Karpas-422 (cell line): ENCODE measurements at places on chromosomes 6 and 20.

GRCh38 chr6:79993012-79993910 lies 11.2 kb upstream of the TTK start:
- H3K4me3 ChIP-seq, result no peak overlapping the region
- H3K4me1 ChIP-seq, result peaks cover 6% of the 10 kb centered on the region
- H3K36me3 ChIP-seq, result no peaks in the 10 kb centered on the region
- DNase-seq, result no peak
- no peaks in the 10 kb centered on the region for H3K27me3 ChIP-seq

GRCh38 chr6:47301441-47301840 lies 8.3 kb downstream of the TNFRSF21 start:
- no peaks in the 10 kb centered on the region for H3K4me1 ChIP-seq
- H3K27me3 ChIP-seq, result no peaks in the 10 kb centered on the region
- no peaks in the 10 kb centered on the region for H3K36me3 ChIP-seq
- no peak overlapping the region for H3K27ac ChIP-seq

DNA sequence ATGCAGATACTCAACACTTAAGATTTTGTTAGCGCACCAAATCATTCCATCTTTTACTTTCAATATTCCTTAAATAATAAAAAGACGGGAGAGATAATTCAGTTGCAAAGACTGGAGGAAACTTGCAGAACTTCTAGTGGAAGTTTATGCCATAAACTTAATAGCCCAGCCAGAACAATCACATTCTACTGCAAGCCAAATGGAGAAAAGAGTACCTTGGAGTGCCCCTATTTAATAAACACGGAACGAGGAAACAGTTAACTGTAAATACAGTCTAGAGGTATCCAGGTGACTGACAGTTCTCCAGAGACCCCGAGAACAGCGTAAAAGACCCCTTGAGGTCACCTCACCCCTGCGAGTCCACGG lies 635 bp downstream of the SLC35B3 start:
- peak overlapping the region; percentile 54 for H3K27ac ChIP-seq
- no peaks in the 10 kb centered on the region for H3K27me3 ChIP-seq
- peaks cover 28% of the 10 kb centered on the region for H3K4me1 ChIP-seq
- peaks cover 12% of the 10 kb centered on the region for H3K36me3 ChIP-seq
- DNase-seq, result no peak
- H3K4me3 ChIP-seq, result peak overlapping the region; percentile 84

GRCh38 chr6:149950423-149950822 lies 8.6 kb downstream of the ULBP2 start:
- no peak overlapping the region for H3K4me3 ChIP-seq
- no peak overlapping the region for H3K27ac ChIP-seq
- H3K27me3 ChIP-seq, result no peaks in the 10 kb centered on the region
- DNase-seq, result no peak
- no peaks in the 10 kb centered on the region for H3K36me3 ChIP-seq
- no peaks in the 10 kb centered on the region for H3K4me1 ChIP-seq

GRCh38 chr6:49233483-49233882 lies 229.6 kb downstream of the MMUT start:
- no peak overlapping the region for H3K27ac ChIP-seq
- no peak overlapping the region for H3K4me3 ChIP-seq
- H3K36me3 ChIP-seq, result no peaks in the 10 kb centered on the region
- DNase-seq, result no peak

DNA sequence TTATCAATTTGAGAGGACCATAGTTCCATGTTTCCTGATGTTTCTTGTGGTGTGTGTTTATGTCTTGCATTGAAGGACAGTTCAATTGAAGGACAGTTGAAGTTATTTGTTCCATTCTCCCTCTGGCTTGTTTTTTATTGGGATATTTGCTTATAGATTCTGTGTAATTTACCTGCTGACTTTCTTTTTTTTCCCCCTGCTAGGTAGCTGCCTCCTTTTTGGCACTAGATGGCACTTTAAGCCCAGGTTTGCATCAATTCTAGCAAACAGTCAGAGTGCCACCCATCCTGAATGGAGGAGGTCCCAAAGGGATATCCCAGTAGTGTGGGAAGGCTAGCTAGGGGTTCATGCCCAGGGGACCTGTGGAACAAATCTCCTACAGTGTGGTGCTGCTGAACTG lies 78.1 kb downstream of the CFAP61 start:
- H3K36me3 ChIP-seq, result no peaks in the 10 kb centered on the region
- H3K27me3 ChIP-seq, result peaks cover 4% of the 10 kb centered on the region; the same call in 1 of the 2 replicates
- H3K4me1 ChIP-seq, result no peaks in the 10 kb centered on the region
- DNase-seq, result peak; percentile 64
- no peak overlapping the region for H3K4me3 ChIP-seq
- no peak overlapping the region for H3K27ac ChIP-seq

GRCh38 chr20:44071526-44072111 lies 115.4 kb downstream of the JPH2 start:
- no peak for DNase-seq
- H3K27ac ChIP-seq, result no peak overlapping the region
- no peak overlapping the region for H3K4me3 ChIP-seq
- H3K27me3 ChIP-seq, result no peaks in the 10 kb centered on the region
- peaks cover 42% of the 10 kb centered on the region for H3K4me1 ChIP-seq

DNA sequence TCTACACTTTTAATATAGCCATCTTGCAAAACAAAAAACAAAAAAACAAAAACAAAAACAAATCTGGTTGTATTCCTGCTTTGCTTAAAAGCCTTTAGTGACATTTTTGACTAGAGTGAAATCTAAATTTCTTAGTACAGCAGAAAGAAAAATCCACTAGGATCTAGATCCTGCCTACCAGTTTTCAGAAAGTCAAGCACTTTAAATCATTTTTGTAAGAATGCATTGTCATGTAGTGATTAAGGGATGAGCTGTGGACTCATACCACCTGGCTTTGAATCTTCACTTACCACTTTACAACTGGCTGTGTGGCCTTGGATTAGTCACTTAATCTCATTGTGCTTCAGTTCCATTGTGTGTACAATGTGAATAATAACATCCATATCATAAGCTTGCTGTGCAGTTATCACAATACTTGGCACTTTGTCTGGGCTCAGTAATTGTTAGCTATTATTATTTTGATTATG lies 4.0 kb downstream of the MKKS start:
- no peak overlapping the region for H3K4me3 ChIP-seq

GRCh38 chr6:143096403-143096802 lies 35.7 kb downstream of the AIG1 start:
- no peak overlapping the region for H3K27ac ChIP-seq
- DNase-seq, result no peak
- no peaks in the 10 kb centered on the region for H3K36me3 ChIP-seq

DNA sequence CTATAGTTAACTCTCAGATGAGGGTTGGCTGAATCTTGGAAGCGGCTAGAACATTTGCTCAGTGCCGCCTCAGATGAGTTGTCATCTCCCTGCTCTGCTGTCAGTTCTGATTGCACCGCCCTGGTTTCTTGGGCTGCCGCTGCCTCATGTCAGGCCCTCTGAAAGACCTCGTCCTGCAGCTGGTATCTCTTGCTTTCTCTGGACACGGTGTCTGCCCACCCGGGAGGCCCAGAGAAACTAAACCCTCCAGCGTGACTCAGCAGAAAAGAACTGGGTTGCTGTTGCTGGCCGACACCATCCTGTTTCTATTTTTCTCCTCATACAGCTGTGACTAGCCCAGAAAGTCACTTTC lies 355.4 kb downstream of the CD83 start:
- H3K4me3 ChIP-seq, result no peak overlapping the region
- no peaks in the 10 kb centered on the region for H3K36me3 ChIP-seq
- no peak overlapping the region for H3K27ac ChIP-seq
- DNase-seq, result no peak

DNA sequence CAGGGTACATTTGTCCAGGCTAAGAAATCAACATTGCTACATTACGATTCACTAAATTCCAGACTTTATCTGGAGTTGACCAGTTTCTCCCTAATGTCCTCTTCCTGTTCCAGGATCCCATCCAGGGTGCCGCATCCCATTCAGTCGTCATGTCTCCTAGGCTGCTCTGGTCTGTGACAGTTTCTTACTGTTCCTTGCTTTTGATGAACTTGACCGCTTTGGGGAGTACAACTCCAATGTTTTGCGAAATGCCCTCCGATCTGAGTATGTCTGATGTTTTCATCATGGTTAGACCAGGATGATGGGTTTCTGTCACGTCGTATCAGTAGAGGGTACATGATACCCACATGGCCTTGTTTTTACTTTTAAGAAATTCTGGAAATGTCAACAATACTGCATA lies 62.2 kb downstream of the CTCFL start:
- H3K4me3 ChIP-seq, result no peak overlapping the region
- no peaks in the 10 kb centered on the region for H3K27me3 ChIP-seq
- peaks cover 41% of the 10 kb centered on the region for H3K4me1 ChIP-seq
- DNase-seq, result no peak

- no peaks in the 10 kb centered on the region for H3K27me3 ChIP-seq
- H3K4me1 ChIP-seq, result peaks cover 18% of the 10 kb centered on the region
- DNase-seq, result peak; percentile 86
These were observed 32.7 kb downstream of the SERPINB6 start for GRCh38 chr6:2938632-2939083.

DNA sequence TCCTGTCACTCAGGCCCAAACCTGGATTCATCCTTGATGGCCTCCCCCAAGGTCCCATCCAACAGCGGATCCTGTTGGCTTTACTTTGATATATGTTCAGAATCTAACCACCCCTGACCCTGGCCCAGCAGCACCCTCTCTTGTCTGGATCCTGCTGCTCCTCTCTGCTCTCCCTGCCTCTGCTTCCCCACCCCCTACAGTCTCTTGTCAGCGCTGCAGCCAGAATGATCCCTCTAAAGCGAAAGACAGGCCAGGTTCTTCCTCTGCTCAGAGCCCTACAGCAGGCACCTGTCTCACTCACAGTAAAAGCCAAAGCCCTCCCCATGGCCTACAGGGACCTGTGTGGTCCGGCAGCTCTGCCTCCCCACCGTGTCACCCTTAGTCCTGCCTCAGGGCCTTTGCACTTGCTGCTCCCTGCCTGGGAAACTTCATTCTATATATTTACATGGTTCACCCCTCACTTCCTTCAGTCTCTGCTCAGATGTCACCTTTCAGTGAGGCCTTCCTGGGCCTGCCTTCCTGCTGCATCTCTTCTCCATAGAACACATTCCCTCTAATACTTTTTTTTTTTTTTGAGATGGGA lies 37.4 kb upstream of the KCNB1 start:
- no peaks in the 10 kb centered on the region for H3K36me3 ChIP-seq
- no peak overlapping the region for H3K27ac ChIP-seq
- no peak for DNase-seq

GRCh38 chr6:95882371-95882770 lies 133.4 kb upstream of the FUT9 start:
- no peaks in the 10 kb centered on the region for H3K4me1 ChIP-seq
- no peaks in the 10 kb centered on the region for H3K27me3 ChIP-seq
- H3K36me3 ChIP-seq, result no peaks in the 10 kb centered on the region

DNA sequence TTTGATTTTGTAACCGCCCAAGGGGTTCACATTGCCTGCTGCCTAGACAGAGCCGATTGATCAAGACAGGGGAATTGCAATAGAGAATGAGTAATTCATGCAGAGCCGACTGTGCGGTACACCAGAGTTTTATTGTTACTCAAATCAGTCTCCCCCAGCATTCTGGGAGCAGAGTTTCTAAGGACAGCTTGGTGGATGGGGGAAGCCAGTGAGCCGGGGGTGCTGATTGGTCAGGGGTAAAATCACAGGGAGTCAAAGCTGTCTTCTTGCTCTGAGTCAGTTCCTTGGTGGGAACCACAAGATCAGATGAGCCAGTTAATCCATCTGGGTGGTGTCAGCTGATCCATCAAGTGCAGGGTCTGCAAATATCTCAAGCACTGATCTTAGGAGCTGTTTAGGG lies 60.0 kb upstream of the EZR start:
- no peak overlapping the region for H3K27ac ChIP-seq
- H3K27me3 ChIP-seq, result no peaks in the 10 kb centered on the region; the same call in 1 of the 2 replicates
- DNase-seq, result no peak
- no peak overlapping the region for H3K4me3 ChIP-seq

GRCh38 chr20:48541581-48542071 lies 286.2 kb downstream of the PREX1 start:
- no peaks in the 10 kb centered on the region for H3K27me3 ChIP-seq
- no peak overlapping the region for H3K27ac ChIP-seq
- no peak overlapping the region for H3K4me3 ChIP-seq
- DNase-seq, result no peak
- no peaks in the 10 kb centered on the region for H3K4me1 ChIP-seq
- no peaks in the 10 kb centered on the region for H3K36me3 ChIP-seq

GRCh38 chr6:149170564-149171452 lies 146.7 kb upstream of the TAB2 start:
- H3K4me1 ChIP-seq, result no peaks in the 10 kb centered on the region
- no peak for DNase-seq
- H3K36me3 ChIP-seq, result no peaks in the 10 kb centered on the region
- H3K27ac ChIP-seq, result no peak overlapping the region
- no peak overlapping the region for H3K4me3 ChIP-seq
- H3K27me3 ChIP-seq, result no peaks in the 10 kb centered on the region

DNA sequence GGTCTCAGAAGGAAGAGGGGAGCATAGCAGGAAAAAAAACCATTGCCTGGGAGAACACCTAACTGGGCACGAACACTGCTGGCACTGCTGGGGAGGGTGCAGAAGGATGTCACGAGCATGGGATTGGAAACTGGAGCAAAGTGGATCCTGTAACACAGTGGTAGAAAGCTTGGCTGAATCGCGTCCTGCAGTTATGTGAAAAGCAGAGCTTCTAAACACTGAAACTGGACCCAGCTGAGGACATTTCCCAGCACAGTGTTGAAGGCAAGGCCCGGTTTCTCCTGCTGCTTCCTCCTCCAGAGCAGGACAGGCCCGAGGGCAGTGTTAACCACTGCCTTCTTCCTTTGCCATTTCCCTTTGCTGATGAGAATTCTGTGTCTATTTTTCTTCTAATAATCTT lies 6.7 kb downstream of the APMAP start:
- H3K4me3 ChIP-seq, result no peak overlapping the region
- peaks cover 37% of the 10 kb centered on the region for H3K36me3 ChIP-seq
- no peaks in the 10 kb centered on the region for H3K27me3 ChIP-seq
- peaks cover 25% of the 10 kb centered on the region for H3K4me1 ChIP-seq
- H3K27ac ChIP-seq, result no peak overlapping the region

GRCh38 chr20:23150304-23151007 lies 64.3 kb upstream of the CD93 start:
- no peaks in the 10 kb centered on the region for H3K27me3 ChIP-seq
- H3K27ac ChIP-seq, result no peak overlapping the region
- DNase-seq, result no peak
- H3K4me1 ChIP-seq, result peaks cover 70% of the 10 kb centered on the region
- no peak overlapping the region for H3K4me3 ChIP-seq

- no peaks in the 10 kb centered on the region for H3K4me1 ChIP-seq
- no peak for DNase-seq
- H3K27ac ChIP-seq, result no peak overlapping the region
- no peaks in the 10 kb centered on the region for H3K27me3 ChIP-seq
- no peaks in the 10 kb centered on the region for H3K36me3 ChIP-seq
- H3K4me3 ChIP-seq, result no peak overlapping the region
These were observed 105.0 kb upstream of the EDN1 start for GRCh38 chr6:12185081-12185673.

- no peak for DNase-seq
- H3K36me3 ChIP-seq, result no peaks in the 10 kb centered on the region
- H3K27ac ChIP-seq, result no peak overlapping the region
- no peaks in the 10 kb centered on the region for H3K27me3 ChIP-seq
These were observed 298.5 kb downstream of the EYA4 start for GRCh38 chr6:133539502-133540259.
